ENCODE measurements at places on chromosomes 5 and 9.

- no peaks in the 10 kb centered on the region for H3K4me1 ChIP-seq
- no peak overlapping the region for H3K27ac ChIP-seq
- no peaks in the 10 kb centered on the region for H3K27me3 ChIP-seq
- H3K36me3 ChIP-seq, result no peaks in the 10 kb centered on the region
These were observed 114.7 kb upstream of the IL7R start for GRCh38 chr5:35741971-35742370.

DNA sequence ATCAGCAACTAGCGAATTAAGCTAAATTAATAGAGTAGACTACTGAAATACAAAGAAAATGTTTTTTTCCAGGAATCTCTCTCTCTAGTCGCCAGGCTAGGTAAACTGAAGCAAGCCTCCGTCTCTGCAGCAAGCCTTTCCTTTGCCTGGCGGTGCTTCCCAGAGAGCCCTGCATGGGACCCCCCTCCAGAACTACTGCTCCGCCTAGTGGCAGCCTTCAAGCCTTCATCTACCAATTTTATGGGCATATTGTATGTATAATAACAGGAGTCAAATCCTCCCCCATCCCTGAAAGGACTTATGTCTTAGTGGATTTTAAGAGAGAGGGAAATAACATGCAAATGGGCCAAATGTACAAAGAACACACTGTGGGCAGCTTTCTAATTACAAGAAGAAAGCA lies 241.9 kb downstream of the SAXO1 start:
- no peak overlapping the region for H3K4me3 ChIP-seq
- H3K27me3 ChIP-seq, result no peaks in the 10 kb centered on the region
- H3K27ac ChIP-seq, result no peak overlapping the region
- no peak for DNase-seq
- H3K4me1 ChIP-seq, result peaks cover 9% of the 10 kb centered on the region

DNA sequence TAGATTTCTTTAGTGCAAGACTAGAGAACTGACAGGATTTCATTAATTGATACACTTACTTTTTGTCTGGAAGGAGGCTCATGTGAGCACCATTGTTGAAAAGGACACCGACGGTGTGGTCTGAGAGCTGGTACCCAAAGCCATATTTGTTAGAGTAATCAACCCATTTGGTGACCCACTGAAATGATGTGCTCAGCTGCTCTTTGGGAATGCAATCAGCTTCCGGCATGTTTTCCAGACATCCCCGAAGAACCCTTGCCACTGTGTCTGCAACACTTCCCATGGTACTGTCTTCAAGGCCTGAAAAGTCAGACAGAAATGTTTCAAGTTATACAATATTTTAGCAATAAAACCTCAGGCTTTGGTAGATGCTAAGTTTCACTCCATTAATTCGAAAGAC lies 4.4 kb downstream of the PLK2 start:
- H3K4me3 ChIP-seq, result no peak overlapping the region
- H3K27ac ChIP-seq, result no peak overlapping the region
- no peak for DNase-seq
- H3K36me3 ChIP-seq, result no peaks in the 10 kb centered on the region
- H3K4me1 ChIP-seq, result peaks cover 2% of the 10 kb centered on the region

- no peaks in the 10 kb centered on the region for H3K36me3 ChIP-seq
- no peak overlapping the region for H3K4me3 ChIP-seq
- H3K27me3 ChIP-seq, result no peaks in the 10 kb centered on the region
- H3K4me1 ChIP-seq, result peaks cover 9% of the 10 kb centered on the region
These were observed 140.1 kb upstream of the PPP1R26 start for GRCh38 chr9:135339378-135339973.

- H3K36me3 ChIP-seq, result no peaks in the 10 kb centered on the region
- no peak overlapping the region for H3K27ac ChIP-seq
- H3K4me3 ChIP-seq, result no peak overlapping the region
These were observed 3.2 kb downstream of the STARD4 start for GRCh38 chr5:111509119-111509518.

- H3K4me3 ChIP-seq, result no peak overlapping the region
- H3K36me3 ChIP-seq, result no peaks in the 10 kb centered on the region
- DNase-seq, result no peak
- no peak overlapping the region for H3K27ac ChIP-seq
These were observed 55.5 kb upstream of the TNFAIP8 start for GRCh38 chr5:119300311-119300670.

- no peaks in the 10 kb centered on the region for H3K36me3 ChIP-seq
- no peak for DNase-seq
- no peaks in the 10 kb centered on the region for H3K4me1 ChIP-seq
- no peak overlapping the region for H3K4me3 ChIP-seq
- no peaks in the 10 kb centered on the region for H3K27me3 ChIP-seq
These were observed 35.2 kb downstream of the DDX4 start for GRCh38 chr5:55773057-55773456.

- H3K27ac ChIP-seq, result no peak overlapping the region
- no peak overlapping the region for H3K4me3 ChIP-seq
These were observed 101.1 kb upstream of the NR4A3 start for GRCh38 chr9:99720455-99721050.

DNA sequence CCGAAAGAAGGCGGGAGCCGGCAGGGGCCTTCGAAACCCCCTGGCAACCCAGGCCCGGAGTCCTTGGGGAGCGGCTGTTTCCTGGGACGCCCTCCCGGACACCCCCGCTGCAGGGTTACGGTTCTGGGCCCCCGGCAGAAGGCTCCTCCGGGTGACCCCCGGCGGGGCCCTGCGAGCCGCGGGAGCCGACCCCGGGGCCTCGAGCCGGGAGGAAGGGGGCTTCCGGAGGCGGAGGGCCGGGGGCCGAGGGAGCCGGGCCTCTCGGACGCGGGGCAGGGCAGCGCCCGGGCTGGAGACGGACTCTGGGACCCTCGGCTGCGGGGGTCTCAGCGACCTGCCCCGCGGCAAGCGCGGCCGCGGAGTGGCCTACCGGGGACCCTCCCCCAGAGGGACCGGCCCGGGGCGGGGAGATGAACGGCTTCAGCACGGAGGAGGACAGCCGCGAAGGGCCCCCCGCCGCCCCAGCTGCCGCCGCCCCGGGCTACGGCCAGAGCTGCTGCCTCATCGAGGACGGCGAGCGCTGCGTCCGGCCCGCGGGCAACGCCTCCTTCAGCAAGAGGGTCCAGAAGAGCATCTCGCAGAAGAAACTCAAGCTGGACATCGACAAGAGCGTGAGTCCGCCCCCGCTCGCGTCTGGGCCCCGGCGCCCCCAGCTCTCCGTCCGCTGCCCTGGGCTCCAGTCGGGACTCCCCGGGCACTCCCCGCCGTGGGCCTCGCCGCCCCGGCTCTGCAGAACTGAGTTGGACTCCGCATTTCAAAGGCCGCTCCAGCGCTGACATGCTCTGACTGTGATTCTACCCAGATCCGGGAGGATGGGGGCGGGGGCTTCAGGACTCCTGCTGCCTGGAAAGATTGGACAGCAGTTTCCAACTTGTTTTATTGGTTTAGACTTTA lies 645 bp downstream of the SAP30L start:
- peak overlapping the region; percentile 99 for H3K4me3 ChIP-seq
- no peaks in the 10 kb centered on the region for H3K27me3 ChIP-seq
- no peaks in the 10 kb centered on the region for H3K36me3 ChIP-seq
- H3K4me1 ChIP-seq, result peaks cover 12% of the 10 kb centered on the region
- peak; percentile 55 for DNase-seq

DNA sequence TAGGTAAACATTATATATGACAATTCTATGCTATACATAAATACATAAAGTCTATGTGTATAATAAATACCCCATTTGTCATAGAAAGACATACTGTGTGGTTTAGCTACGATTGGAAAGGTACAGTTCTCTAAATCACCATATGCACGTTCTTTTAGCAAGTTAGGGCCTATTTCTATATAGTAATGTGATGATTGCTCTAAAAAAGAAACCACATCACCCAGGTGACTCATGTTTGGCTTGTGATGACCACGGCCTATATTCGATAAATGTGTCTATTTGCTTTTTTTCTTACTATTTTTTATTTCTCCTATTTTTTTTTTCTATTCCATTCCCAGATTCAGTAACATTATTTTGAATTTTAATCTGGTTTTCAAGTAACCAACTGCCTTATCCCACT lies 34.7 kb downstream of the RETREG1 start:
- no peaks in the 10 kb centered on the region for H3K4me1 ChIP-seq
- H3K27ac ChIP-seq, result no peak overlapping the region
- no peaks in the 10 kb centered on the region for H3K27me3 ChIP-seq
- no peak overlapping the region for H3K4me3 ChIP-seq

GRCh38 chr5:179766726-179767455 lies 26.9 kb upstream of the LTC4S start:
- no peaks in the 10 kb centered on the region for H3K4me1 ChIP-seq
- DNase-seq, result no peak
- H3K27me3 ChIP-seq, result no peaks in the 10 kb centered on the region
- no peaks in the 10 kb centered on the region for H3K36me3 ChIP-seq

DNA sequence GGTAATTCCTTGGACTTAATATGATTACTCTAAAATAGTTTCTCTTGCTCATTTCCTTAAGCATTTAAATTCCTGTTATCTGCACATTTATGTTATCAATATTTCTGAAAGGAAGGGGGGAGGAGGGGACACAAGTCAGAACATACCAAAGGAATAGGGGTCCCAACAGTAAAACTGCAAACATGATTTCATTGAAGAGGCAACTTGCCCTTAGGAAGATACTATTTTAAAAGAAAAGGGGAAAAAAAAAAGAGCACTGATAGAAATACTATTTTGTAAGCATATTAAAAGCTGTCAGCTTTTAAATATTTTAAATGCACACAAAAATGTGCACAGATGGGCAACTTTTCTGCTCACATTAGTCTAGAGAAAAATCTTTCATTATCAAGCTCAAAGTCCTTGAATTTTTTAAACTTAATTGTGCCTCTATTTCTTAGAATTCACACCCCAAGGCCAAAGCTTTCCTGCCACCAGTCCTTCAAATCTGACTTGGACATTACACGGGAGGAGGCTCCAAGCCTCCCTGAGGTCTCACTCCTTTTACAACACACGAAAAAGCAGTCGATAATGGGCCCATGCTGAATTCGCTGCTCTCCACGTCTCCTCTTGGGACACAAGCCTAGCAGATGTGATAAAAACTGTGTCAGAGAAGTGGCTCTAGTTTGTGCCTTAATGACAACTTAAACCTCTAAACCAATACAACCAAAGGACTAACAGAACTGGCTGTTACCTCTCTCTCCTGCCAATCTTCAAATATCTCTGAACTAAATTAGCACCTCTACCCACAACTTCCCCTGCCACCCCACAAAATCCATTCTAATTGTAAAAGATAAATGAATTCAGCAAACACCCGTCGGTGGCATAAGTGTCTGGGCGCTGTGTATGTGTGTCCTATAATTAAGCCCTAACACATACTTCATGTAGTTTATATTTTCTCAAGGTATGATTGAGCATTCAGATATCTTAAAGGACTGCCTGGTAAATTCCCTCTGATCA lies 154.3 kb downstream of the DENND1A start:
- H3K4me1 ChIP-seq, result peaks cover 4% of the 10 kb centered on the region
- DNase-seq, result no peak
- no peak overlapping the region for H3K4me3 ChIP-seq
- no peaks in the 10 kb centered on the region for H3K36me3 ChIP-seq
- H3K27ac ChIP-seq, result no peak overlapping the region

DNA sequence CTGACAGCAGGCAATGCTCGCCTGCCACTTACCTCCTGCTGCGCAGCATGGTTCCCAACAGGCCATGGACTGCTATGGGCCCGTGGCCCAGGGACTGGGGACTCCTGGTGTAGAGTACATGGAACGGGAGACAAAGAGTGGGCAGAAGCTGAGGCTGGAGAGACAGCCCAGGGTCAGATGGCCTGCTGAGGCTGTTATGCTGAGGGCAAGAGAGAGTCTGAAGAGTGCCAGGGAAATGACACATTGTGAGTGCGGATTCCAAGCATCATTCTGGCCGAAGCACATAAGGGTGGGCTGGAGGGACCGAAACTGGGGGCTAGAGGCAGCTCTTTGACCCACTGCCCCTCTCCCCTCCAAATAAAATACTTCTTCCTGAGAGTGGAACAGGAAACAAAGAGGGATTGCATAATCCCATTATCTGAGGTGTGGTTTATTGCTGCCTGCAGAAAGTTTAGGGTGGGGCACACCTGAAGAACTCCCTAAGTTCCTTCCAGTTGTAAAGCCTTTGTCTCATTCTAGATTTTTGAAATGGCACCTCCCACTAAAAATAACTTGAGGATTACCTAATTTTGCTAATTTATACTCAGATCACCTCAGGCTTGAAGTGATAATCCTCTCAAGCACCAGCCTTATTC lies 158.1 kb downstream of the ATP10B start:
- DNase-seq, result no peak
- H3K27ac ChIP-seq, result no peak overlapping the region
- no peaks in the 10 kb centered on the region for H3K36me3 ChIP-seq
- H3K27me3 ChIP-seq, result no peaks in the 10 kb centered on the region
- H3K4me3 ChIP-seq, result no peak overlapping the region

- H3K4me3 ChIP-seq, result no peak overlapping the region
- no peaks in the 10 kb centered on the region for H3K36me3 ChIP-seq
- H3K4me1 ChIP-seq, result peaks cover 15% of the 10 kb centered on the region
- no peak for DNase-seq
These were observed 1.4 kb downstream of the IL9 start for GRCh38 chr5:135894276-135894675.

GRCh38 chr5:109943701-109944235 lies 254.0 kb downstream of the MAN2A1 start:
- H3K27ac ChIP-seq, result no peak overlapping the region
- no peak for DNase-seq
- no peaks in the 10 kb centered on the region for H3K27me3 ChIP-seq
- no peaks in the 10 kb centered on the region for H3K36me3 ChIP-seq
- H3K4me3 ChIP-seq, result no peak overlapping the region

DNA sequence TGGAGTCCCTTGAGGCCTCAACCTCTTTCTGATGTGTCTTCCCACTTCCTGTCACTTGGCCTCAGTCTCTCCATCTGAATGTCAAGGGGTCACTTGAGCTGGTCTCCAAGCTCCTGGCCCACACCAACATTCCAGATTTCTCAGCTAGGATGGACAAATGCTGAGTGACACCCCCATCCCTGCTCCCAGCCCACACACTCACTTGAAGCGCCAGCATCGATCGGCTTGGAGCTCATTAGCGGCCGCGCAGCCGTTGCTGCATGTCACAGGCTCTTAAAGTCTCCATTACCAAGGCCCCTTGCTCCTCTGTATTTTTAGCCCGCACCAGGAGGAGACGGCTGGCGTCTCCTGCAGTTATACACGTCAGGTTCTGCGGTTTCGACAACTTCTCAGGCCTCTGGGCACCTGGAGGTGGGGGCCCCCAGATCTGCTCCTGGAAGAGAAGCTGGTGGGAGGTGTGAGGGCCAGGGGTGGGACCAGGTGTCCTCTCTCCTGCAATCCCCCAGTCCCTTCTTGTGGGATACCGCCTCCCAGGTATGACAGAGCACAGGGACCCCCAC lies 33.4 kb upstream of the ARAP3 start:
- H3K27me3 ChIP-seq, result no peaks in the 10 kb centered on the region
- H3K4me1 ChIP-seq, result no peaks in the 10 kb centered on the region
- H3K27ac ChIP-seq, result no peak overlapping the region
- no peak for DNase-seq
- H3K4me3 ChIP-seq, result no peak overlapping the region

DNA sequence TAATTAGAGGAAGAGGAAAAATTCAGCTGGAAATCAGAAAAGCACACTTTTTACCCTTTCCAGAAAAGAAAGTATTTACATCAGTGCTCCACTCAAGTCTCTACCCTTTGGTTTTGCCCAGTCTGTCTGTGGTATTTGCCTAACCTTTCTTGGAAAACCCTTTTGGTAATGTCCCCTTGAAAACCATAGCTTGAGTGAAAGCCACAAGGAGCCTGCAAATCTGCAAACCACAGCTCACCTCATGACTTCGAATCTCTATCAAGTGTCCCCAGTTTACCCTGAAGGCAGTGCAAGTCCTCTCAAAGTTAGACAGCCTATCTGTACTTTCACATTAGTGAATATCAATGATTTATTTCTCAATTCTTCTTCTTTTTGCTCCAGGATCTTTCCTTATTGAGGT lies 162.1 kb upstream of the TSLP start:
- DNase-seq, result no peak
- no peaks in the 10 kb centered on the region for H3K27me3 ChIP-seq
- no peaks in the 10 kb centered on the region for H3K4me1 ChIP-seq

Data from ovary (tissue), 10 donors.